ENCODE measurements at places on chromosomes 5 and 9.
A peak's percentile ranks its signal among the peaks of the same experiment; 100 is the strongest.

- DNase-seq: no peak
Observed at GRCh38 chr5:145752947-145753346, 82.2 kb downstream of the PRELID2 start.

- DNase-seq: no peak
Observed at GRCh38 chr5:51488803-51489642, 105.8 kb downstream of the ISL1 start.

GRCh38 chr5:92401492-92401891, 1018.4 kb upstream of the ARRDC3 start:
- no peak for DNase-seq

DNA sequence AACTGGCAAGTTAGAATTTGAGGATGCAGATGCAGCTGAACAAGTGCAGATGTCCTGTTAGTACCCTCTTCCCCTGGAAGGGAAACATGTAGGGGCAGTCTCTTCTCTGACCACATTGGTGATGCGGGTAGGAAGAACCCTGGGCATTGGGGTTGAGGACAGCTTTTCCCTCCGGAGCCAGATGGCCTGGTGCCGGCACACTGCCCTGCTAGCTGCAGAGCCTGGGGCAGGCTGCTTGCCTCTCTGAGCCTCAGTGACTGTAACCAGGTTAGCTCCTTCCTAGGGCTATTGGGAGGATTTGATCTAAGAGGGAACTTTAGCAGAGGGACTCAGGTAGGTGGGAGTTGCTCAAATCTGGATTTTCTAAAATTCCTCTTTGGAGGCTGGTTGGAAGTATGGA, 148.4 kb downstream of the HSPA4 start:
- no peak for DNase-seq

DNA sequence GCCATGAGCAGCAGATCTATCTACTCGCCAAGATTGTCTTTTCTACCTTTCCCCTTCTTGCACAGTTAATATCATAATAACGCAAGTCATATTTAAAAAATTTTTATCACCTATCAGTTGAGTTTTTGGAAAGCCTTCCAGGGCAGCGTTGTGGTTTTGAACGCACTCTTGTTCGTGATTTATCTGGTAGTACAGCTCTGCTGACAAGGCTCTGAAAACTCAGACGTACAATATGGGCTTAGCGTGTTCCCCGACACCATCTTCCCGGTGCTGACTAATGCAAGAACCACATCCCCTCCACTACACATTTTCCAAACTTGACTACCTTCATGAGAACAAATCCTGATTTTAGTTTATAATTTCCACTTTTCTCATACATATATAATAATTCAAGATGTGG, 1.6 kb upstream of the NFIL3 start:
- peak; percentile 53 for DNase-seq

Measured in activated CD4-positive, alpha-beta T cell treated with anti-CD3 and anti-CD28 coated beads, Interleukin-10, Interleukin-2, amounts not matched to agents 100 ng/mL and 50 ng/mL, durations not matched to agents 16 hours and 8 hours (primary cell).